OCI-M1 (cell line): ENCODE measurements at places on chromosomes 1 and 21.

GRCh38 chr1:40862008-40862863 is at the start of gene CITED4:
CITED4 (minus strand) TSS chr1:40862363; CDS start chr1:40862127, 236 bp downstream.
- peak; percentile 95 for DNase-seq

DNA sequence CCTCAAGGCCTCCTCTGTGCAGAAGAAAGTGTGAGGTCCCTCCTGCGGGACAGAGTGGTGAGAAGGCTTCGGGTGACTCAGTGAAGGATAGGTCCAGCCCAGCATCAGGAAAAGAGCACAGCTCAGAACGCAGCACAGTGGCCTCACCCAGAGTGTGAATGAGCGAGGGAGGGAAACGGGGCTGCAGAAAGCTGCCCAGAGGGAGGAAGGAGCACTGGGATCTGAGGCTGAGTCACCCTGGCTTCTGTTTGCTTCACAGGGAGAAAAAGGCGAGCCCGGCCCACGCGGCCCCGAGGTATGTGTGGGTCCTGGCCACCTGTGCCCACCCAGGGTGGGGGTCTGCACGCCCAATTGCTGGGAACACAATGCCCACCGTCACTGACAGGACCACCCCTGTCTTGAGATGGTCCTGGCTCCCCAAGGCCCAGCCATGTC is 24.3 kb downstream of the COL6A2 start:
- no peak for DNase-seq

DNA sequence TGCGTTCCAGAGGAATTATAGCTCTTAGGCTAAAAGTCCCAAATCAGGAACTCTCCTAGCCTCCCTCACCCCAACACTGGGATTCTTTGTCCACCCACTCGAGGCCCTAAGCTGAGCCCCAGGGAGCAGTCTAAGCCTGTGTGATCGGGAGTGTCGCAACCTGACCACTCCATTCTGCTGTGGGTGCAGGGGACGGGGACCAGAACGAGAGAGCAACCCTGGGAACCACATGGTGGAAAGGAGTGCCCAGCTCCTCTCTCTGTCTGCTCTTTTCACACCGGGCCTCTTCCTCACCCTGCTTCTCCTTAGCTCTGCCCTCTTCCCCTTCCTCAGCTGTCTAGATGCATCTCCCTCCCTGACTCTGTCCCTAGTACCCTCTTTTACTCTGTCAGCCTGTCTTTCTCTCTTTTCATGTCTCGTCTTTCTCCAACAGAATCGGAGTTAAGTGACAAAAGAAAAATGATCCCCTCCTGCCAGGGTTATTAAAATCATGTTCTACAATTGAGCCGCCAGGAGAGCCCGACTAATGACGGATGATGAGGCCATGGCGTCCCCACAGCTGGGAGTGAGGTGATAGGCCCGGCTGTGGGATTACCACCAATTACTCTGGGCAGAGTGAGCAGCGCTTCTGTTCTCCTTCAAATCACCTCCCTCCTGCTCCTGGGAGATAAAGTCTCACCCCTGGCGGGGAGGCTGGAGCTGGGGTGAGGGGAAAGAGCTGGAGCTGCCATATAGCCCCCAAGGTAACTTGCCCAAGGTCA is 34.5 kb upstream of the CSF3R start:
- peak; percentile 19 for DNase-seq

- DNase-seq = no peak
These were observed 82.7 kb downstream of the SIK1 start for GRCh38 chr21:43343992-43344886.

DNA sequence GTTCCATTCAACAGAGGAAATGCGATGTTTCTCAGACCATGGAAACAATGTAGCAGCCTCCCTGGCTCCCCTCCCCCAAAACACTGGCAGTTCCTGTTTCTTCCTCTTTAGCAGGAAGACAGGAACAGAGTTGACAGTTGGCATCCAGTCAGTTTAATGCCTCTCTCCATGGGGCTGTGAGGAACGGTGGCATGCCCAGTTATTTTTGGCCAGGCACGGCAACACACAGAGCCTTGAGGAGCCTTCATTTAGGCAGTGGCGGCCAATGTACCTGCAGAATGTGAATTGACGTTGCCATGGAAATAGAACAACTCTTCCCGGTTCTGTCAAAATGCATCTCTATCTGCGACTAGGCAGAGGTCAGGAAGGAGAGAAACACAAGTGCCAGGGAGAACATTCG is 330.6 kb downstream of the DSCAM start:
- DNase-seq = peak; percentile 27

- DNase-seq = no peak
These were observed 653 bp upstream of the KCNN3 start for GRCh38 chr1:154870734-154871133.

GRCh38 chr1:39173119-39173994 is 31.1 kb upstream of the MACF1 start:
- DNase-seq = no peak

- no peak for DNase-seq
These were observed 285.1 kb upstream of the POU3F1 start for GRCh38 chr1:38331496-38332210.

DNA sequence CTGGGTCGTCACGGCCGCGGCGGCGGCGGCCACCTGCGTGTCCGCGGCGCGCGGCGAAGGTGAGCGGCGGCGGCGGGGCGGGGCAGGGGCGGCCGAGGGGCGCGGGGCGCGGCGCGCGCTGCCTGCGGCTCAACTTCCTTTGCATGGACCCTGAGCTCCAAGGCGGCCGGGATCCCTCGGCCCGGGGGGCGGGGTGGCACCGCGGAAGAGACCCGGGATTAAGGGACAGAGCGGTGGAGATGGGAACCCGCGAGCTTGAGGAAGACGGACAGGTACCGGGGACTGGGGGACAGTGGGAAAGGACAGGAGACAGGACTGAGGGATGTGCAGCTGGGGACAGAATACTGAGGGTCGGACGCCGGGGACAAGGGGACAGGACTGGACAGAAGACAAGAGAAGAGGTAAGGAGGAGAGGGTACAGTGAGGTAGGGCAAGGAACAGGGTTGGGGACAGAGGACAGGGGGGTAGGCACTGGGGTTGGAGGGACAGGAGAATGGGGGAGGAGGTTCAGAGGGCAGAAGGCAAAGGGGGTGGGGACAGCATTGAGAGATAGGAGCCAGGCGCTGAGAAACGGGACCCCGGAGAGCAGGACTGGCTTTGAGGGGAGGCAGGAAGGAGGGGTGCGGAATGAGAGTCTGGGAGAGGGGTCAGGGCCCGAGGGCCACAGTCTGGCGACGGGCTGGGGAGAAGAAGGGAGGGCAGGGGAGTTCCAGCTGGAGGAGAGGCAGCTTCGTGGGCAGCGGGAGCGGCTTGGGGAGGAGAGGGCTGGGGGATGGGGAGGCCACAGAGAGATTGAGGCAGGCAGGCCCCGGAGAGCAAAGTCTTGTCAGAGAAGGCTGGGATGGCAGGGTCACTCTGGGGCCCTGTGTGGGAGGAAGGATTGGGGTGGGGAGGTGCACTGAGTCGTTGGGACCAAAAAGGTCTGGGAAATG is 648 bp downstream of the EPHA8 start:
- no peak for DNase-seq

GRCh38 chr1:87462894-87463293 is 134.2 kb downstream of the LMO4 start:
- peak; percentile 61 for DNase-seq

DNA sequence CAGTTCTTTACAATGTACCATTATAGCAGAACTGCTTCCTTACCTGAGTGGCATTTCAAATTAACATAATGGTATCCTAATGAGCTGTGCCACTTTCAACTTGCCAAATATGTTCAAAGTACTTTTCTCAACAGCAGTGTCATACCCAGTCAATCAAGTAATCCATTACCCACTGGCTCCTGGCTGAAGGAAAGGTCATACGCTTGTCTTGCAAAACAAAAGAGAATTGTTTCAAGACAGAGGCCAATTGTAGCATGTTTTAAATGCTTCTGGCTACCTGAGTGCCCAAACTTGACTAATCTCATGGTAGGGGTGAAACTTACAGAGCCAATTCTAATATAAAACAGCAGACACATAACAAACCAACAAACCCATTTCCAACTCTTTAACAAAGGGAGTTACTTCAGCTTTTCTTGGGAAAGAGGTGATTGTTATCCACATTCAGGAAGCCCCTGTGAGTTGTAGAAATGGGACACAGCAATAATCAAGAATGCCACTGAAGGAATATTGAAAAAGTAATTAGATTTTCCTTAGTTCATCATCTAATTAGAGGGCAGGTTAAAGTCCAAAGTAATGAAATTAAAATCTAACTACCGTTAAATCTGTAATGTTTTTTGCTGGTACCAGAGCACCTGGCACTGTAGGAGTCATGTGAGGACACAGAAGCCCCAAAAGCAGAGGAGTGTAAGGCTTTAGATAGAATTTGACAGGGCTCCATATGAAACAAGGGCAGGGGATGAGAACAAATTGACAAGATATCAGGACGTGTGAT is 241.9 kb downstream of the RWDD3 start:
- no peak for DNase-seq

DNA sequence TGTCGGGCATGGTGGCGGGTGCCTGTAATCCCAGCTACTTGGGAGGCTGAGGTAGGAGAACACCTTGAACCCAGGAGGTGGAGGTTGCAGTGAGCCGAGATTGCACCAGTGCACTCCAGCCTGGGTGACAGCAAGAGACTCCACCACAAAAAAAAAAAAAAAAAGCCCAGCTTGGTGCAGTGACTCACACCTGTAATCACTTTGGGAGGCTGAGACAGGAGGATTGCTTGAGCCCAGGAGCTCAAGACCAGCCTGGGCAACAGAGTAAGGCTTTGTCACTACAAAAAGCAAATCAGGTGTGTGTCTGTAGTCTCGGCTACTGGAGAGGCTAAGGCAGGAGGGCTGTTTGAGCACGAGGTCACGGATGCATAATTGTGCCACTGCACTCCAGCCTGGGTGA is 5.0 kb upstream of the H6PD start:
- no peak for DNase-seq

DNA sequence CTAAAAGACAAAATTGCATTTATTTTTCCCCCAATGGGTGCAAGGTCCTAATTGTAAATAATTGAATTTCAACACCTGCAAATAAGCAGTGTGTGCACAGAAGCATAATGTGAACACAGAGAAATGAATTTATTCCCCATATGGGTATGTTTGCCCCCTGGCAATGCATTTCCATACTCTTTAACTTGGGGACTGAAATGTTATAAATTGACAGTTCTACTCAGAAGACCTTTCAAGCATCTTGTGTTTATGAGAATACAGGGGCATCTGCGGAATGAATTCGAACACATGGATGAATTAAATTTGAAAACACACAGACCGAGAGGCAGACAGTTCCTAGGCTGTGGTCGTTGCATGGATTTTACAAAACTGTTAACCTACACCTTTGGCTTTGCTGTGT is 3.5 kb downstream of the PBX1 start:
- DNase-seq = no peak

DNA sequence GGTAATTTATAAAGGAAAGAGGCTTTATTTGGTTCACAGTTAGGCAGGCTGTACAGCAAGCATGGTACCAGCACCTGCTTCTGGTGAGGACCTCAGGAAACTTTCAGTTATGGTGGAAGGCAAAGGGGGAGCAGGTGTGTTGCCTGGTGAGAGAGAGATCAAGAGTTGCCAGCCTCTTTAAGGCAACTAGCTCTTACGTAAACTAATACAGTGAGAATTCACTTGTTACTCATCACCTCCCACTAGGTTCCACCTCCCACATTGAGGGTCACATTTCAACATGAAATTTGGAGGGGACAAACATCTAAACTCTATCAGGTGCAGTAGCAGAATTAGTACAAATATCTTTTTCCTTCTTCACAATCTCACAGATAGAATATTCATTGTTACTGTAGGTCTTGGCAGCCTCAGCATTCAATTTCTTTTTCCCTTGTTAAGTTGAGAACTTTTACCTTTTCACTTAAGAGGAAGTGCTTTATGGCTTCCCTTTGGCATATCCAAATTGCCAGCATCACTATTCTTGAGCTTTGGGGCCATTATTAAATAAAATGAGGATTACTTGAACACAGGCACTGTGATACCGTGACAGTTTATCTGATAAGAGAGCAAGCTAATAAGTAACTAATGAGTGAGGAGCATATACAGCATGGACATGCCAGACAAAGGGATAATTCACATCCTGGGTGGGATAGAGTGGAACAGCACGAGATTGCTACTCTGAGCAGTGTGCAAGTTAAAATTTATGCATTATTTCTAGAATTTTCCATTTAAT is 48.4 kb downstream of the MAGI3 start:
- no peak for DNase-seq

GRCh38 chr1:163248064-163248463 is 45.3 kb upstream of the RGS5 start:
- no peak for DNase-seq

DNA sequence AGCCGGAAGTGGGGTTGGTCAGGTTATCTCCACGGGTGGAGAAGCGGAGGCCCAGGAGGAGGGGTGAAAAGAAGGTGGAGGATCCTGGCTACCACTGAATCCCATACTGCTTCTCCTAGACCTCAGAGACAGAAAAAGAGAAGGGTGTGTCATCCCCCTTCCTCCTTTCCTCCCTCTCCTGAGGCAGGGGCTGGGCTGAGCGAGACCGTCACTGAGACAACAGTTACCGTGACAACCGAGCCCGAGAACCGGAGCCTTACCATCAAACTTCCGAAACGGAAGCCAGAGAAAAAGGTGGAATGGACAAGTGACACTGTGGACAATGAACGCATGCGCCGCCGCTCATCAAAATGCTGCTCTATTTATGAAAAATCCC is 42.1 kb upstream of the NBPF3 start:
- DNase-seq = no peak

- no peak for DNase-seq
These were observed 105.8 kb upstream of the RAB4A start for GRCh38 chr1:229164836-229165735.

- no peak for DNase-seq
These were observed 14.8 kb upstream of the FAM163A start for GRCh38 chr1:179728271-179728670.

DNA sequence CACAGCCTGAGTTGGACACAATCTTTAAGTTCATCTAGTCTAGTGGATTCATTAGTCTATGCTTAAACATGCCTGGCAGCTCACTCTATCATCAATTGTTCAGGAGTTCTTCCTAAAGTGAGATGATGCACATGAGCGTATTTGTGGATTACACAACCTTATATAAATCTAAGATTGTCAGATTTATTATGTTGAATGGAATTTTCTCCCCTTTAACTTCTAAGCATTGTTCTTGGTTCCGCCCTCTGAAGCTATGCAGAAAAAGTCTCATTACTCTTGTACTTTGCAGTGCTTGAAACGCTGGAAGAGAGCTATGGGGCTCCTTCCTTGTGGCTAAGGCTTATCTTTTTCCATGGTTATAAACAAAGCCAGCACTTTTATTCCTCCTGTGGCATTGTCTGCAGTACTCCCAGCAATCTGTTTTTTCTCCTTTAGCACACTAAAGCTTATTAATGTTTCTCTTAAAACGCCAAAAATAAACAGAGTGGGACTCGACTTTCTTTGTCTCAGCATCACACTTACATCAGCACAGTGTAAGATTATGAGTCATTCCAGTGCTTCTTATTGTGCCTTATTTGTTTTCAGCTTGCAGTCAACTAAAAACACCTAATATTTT is 316.8 kb upstream of the CAMK1G start:
- no peak for DNase-seq

- no peak for DNase-seq
These were observed 4.5 kb upstream of the NPHP4 start for GRCh38 chr1:5996641-5997270.
